Cortex of kidney (tissue), 1 donor: ENCODE measurements at places on chromosomes 11 and 22.

- no peak for DNase-seq
These were observed 1.0 kb downstream of the RASSF10 start for GRCh38 chr11:13009921-13010748.

DNA sequence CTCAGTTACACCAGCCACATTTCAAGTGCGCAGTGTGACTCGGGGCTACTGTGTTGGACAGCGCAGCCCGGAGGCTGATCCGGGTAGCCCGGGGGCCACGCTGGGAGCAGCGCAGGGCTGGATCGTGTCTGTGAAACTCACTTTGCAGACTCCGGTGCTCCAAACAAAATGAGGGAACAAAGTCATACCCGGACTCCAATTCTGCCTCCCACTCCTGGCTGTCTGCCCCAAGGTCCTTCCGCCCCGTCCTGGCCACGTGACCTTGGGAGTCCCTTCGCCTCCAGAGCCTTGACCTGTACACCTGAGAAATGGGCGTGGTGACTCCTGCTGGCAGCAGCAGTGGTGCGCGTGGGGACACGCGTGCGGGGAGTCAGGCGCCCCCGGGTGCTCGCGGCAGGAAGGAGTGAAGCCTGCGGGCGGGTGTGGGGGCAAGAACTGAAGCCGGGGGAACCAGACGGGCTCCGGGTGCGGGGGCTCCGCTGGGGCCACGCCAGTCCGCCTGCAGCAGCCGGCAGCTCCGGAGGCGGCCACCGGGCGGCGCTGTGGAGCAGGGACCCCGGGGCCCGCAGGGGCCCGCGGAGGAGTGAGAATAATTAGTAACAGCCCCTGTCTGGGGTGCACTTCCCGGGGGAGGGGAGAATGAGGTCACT, 42.4 kb downstream of the KCNJ4 start:
- DNase-seq, result no peak

DNA sequence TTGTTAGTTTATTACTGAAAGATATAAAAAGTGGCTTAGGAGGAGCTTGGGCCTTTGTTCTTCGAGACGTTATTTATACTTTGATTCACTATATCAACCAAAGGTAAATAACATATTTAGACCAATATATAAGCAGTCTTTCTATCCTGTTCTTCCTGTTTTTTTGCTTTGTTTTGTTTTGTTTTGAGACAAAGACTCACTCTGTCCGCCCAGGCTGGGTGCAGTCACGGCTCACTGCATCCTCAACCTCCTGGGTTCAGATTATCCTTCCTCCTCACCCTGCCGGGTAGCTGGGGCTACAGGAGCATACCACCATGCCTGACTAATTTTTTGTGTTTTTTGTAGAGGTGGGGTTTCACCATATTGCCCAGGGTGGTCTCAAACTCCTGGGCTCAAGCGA, 66.8 kb downstream of the ATM start:
- no peak for DNase-seq

GRCh38 chr11:96188243-96189006, 154.6 kb downstream of the MAML2 start:
- DNase-seq, result no peak
